ENCODE measurements at places on chromosomes 16 and 17. TPM values are rescaled to one million over a fixed set of nuclear protein-coding genes. Genes with fewer than 3 reads are reported as not detected.
A peak's percentile ranks its signal among the peaks of the same experiment; 100 is the strongest.

The HBA1 gene
- 1,043 TPM for polyA plus RNA-seq

- DNase-seq, result no peak
These were observed 937.8 kb downstream of the KCNJ2 start for GRCh38 chr17:71107136-71107535.

DNA sequence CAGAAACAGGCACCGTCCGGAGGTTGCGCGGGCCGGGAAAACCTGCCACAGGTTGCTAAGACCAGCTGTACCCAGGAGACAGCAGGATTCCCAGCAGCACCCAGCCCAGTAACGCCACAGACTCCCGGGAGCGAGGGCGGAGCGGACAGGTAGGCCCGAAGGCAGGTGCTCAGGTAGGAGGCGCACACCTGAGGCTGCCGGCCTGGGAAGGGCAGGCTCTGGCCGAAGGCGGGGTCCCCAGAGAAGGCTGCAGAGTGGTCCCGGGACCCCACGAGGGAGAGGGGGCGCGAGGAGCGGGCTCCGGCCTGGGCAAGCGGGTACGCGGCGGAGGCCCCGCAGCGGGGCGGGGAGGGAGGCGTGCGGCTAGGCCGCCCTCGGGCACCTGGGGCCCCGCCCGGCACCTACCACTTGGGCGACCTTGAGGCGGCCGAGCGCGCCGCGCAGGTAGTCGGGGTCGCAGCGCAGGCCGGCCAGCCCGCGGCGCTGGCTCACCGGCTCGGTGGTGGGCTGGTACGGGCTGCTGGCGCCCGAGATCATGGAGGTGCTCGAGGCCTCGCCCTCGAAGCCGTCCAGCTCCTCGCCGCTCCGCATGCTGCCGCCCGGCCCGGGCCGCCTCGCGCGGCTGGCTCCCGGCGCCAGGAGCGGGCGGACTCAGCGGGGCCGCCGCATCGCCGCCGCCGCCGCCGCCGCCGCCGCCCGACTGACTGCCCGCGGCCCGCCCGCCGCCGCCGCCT is 441 bp downstream of the CMTM4 start:
- peak; percentile 23 for DNase-seq

- DNase-seq, result no peak
These were observed 18.4 kb downstream of the CYB5D2 start for GRCh38 chr17:4161192-4161966.

DNA sequence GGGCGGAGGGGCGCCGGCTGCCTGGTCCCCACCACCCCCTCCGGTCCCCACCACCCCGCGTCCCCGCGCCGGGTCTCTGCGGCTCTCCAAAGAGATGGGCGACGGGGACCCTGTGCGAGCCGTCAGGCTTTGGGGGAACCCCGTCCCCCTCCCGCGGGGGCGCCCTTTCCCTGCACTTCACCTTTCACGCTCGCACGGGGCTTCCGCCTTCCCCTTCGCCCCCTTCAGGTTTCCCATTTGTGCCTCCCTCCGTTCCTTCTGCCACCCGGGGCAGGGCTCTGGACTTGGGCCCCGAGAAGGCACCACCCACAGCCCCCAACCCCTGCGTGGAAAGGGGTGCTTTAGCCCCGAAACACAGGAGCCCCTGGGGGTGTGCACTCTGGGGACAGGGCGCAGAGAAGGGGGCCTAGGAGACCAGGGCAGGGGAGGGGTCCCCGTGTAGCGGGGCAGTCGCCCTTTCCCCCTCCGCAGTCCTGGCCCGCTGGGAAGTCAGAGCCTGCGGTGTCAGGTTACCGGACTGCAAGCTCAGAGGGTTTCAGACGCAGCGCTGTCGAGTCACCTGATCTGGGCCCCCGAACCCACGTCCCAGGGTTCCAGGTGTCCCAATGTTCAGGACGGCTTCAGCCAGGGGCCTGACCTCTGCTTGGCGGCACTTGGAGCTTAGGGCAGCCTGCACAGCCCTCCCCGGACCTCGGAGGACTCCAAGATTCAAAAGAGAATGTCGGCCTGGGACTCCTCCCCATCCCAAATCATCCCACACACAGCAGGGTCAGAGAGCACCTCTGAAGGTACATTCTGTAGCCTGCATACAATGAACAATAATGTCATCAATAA is 6.7 kb upstream of the CCDC92B start:
- no peak for DNase-seq

DNA sequence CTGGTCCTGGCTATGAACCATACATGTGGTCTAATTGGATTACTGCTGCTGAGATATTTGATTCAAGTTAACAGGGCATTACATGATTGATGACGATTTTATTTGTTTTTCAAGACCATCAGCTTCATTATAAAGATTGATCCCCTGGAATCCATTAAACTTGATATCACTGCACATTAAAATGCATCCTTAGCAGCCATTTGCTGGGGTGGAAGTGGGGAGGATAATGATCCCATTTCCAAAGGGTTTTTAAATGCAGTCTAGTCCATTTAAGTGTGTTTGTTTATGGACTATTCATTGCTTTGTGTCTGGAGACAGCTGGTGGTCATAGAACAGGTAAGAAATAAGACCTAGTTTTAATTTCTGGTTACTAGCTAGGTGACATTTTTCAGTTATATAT is 40.9 kb downstream of the ADAMTS18 start:
- no peak for DNase-seq
